ENCODE measurements at places on chromosomes 3 and 15. TPM values are rescaled to one million over a fixed set of nuclear protein-coding genes. Genes with fewer than 3 reads are reported as not detected.

BBS4 gene
- 53.9 TPM for total RNA-seq

DNA sequence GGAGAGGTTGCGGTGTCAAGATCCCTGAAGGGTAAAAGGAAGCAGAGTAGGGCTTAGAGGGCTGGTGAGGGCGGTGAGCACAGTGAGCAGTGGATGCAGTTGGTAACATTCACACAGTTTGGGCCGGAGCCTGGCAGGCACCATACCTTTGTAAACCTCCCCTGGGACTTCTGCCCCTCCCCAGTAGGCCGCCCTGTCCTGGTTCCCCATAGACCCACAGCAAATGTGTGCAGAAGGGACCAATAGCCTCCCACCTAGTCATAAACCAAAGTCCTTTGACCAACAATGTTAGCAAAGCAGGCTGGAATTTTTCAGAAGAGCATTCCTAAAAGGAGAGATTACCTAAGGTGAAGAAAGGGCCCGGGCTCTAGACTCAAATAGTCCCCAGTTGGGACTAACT, 1.7 kb upstream of the PHGR1 start:
- no peak for DNase-seq

MOBP gene
- not detected for total RNA-seq

DNA sequence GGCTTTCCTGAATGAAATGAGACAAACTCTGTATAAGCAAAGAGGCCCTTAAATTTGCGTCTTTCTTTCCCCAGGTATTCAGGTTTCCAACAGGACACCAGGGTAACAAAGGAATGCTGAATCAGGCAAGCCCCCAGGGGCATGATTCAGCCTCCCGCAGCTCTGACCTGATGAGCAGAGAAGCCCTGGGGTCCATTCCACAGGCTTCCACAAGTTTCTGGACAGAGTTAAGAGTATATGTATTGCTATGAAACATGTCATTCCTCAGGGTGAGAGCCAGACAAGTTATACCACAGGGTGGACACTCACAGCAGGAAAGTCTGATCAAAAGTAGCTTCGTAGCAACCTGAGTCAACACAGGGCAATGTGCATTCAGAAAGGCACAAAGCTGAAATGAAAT, 68.1 kb upstream of the CTNNB1 start:
- DNase-seq: peak; percentile 47

GRCh38 chr15:87965304-87965703, 291.2 kb downstream of the NTRK3 start:
- peak; percentile 32 for DNase-seq

EHD4 gene
- total RNA-seq: 16.0 TPM

DNA sequence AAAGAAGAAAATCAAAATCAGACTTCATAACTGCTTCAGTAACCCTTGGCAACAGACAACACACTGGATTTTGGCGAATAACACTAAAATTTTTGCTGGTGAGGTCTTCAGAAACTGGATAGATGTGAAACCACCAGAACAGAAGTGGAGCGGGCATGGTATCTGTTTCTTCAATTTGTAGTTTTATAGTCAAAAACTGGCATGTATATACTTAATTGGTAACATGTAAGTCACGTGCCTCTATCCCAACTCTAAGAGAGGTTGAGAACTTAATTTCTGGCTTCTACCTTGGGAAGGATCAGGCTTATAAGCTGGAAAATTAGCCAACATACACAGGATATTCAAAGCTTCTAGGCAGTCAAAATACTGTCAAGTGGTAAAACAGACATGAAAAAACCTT, 172.6 kb upstream of the CHL1 start:
- DNase-seq: no peak

DUOXA2 gene
- total RNA-seq: not detected

GRCh38 chr3:54633444-54634121, 294.3 kb downstream of the LRTM1 start:
- no peak for DNase-seq

- DNase-seq: no peak
Measured at GRCh38 chr15:43251871-43252250, 14.9 kb downstream of the TGM5 start.

TP63 gene
- total RNA-seq: 326 TPM

LIPC gene
- 0.96 TPM for total RNA-seq

- DNase-seq: no peak
Measured at GRCh38 chr3:55686426-55687254, 199.5 kb upstream of the WNT5A start.

- no peak for DNase-seq
Measured at GRCh38 chr3:124467980-124468902, 262.0 kb upstream of the UMPS start.

GRCh38 chr15:27679731-27680471, 419.2 kb downstream of the OCA2 start:
- no peak for DNase-seq

A4GNT gene
- total RNA-seq: not detected

DNA sequence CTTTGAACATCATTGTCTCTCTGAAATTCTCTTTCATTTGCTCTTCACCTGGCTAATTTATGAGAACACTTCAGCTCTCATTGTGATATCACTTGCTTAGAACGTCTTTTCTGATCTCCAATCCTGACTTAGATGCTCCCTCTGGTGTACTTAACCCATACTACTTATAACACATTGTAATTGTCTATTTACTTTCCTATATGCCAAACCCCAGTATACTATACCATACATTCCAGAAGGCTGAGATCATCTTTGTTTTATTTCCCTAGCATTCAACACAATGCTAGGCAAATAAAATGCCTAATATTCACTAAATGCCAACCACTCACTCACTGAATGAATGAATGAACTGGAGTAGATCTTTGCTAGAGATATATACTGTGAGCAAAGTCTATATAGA, 27.0 kb upstream of the PEX5L start:
- DNase-seq: no peak

DNA sequence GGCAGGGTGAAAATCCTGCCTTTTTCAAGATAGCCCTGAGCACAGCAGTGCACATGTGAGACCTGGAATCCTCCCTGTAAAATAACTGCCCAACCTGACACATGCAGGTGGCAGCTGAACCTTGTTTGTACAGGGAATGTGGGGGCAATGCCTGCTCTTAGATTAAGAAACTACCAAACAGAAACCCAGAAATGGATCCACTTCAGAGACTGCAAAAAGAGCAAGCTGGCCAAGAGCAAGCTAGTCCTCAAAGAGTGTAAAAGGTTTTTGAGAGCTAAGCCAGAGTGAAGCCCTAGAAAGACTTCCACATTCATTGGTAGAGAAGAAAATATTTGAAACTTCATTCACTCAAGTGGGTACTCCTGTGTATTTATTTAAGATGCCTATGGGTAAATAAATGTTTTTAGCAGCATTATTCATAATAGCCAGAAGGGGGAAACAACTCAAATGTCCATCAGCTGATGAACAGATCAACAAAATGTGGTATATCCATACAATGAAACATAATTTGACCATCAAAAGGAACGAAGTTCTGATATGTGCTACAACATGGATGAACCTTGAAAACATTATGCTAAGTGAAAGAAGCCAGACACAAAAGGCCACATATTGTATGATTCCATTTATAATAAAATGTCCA, 96.0 kb upstream of the TSC22D2 start:
- DNase-seq: no peak

MNS1 gene
- not detected for total RNA-seq

DNA sequence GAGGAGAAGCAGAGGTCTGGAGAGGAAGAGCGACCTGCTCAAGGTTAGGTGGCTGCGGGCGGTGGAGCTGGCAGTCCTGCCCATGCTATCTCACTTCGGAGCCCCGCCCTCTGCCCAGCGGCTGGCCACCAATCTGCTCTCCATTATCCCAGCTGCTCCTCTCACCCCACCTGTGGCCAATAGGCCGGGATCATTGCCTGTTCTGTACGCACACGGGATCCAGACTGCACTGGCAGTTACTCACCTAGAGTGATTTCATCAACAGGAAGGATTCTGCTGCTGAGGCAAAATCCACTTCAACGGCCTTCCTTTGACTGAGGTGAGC, 100.6 kb downstream of the TLE3 start:
- no peak for DNase-seq

DNA sequence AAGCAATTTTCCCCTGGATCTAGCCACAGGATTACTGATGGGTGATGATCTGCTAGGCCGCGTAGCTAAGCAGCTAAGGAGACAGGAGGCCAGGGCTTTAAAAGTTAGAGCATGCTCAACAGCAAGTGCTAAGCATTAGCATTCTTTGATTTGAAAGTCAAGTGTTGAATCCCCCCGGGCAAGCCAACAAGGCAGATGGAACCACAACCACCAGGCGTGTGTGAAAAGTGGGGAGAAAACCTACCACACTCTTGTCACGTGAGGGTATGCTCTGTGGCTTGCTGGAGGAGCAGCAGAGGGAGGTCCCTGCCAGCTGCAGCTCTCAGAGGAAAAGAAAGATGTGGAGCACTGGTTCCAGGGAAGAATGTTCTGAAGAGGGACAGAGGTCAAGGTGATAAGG, 20.9 kb downstream of the SLC51A start:
- no peak for DNase-seq

DNA sequence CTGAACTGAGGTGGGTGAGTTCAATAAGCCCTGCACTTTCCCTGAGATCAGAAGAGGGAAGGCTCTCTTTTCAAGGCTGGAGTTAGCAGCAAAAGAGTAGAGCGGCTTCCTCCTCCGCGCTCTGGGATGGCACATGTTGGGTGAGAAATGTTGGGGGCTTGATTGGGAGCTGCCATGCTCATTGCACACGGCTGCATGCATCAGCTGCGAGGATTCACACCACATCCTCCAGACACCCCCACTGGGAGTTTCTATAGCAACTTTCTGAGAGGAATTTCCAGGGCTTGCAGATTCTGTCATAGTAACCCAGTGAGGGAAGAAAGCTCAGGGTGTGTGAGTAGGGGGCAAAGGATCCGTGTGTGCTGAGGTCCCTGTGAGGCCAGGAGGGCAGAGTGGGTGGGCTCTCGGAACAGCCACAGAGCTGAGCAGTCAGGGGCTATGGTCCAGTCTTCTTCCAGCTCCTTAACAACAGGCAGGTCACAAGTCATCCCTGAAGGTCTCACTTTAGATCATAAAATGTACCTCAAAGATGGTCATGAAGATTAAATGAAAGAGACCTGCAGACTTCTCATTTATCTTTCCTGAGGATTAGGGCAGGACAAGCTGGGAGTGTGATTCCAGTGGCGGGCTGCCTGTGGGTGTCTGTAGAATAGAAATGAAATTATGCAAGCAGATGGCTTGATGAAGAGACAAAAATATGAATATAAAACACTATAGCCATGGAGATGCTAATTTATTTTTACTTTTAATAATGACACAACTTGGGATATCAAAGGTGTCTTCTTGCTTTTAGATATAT, 75.7 kb upstream of the CHRNA7 start:
- no peak for DNase-seq

DNA sequence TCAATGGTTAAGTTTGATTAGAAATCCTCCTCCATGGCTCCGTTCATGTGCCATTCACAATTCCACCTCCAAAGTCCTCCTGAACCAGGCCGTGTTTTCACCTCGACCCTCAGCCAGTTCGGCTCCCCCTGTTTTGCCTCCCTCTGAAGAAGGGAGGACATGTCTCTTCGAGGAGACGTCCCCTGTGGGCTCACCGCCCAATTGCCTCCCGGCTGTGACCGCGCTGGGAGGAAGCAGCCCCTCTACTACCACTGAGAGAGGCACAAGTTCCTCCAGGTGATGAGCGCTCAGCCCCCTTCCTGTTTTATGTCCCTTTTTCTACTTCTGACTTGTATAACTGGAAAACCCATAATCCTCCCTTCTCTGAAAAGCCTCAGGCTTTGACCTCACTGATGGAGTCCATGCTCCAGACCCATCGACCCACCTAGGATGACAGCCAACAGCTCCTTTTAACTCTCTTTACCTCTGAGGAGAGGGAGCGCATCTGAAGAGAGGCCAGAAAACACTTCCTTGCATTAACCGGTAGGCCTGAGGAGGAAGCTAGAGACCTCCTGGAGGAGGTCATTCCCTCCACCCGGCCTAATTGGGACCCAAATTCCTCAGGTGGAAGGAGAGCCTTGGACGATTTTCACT, 4.7 kb downstream of the DET1 start:
- DNase-seq: no peak

DNA sequence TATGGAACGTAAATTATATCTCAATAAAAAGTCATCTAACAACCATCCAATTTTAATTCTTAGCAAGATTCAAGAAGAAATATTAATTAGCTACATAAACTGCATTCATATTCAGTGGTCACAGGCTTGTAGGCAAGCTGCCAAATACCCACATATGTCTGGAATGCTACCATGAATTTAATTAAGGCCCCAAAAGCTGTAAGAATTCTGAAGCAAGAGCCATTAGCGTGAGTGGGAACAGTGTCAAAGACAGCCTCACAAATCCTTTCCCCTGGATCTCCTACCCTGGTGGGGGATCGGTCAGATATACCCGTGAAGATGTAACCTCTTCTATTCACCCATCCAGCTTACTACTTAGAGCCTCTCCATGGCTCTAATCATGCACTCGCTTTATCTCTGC, 40.0 kb downstream of the ATG7 start:
- no peak for DNase-seq

IQCF5 gene
- not detected for total RNA-seq

DNA sequence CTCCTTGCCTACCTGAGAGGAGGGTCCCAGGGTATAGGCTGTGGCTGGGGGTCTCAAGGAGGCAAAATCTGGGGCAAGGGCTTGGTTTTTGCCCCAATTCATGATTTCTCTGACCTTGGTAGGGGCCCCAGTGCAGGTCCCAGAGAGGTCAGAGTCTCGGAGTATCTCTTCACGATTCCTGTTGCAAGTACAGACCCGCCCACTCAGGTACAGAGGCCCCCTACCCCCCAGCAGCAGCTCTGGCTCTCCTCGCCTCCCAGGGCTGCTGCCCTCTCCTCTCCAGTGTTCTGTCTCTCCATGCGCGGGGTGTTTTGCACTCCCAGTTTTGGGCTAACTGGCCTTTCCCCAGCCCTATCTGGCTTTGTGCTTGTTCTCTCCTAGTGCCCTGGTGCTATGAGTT, 5.4 kb upstream of the JMJD7 start:
- DNase-seq: no peak

P2RY12 gene
- not detected for total RNA-seq

DNA sequence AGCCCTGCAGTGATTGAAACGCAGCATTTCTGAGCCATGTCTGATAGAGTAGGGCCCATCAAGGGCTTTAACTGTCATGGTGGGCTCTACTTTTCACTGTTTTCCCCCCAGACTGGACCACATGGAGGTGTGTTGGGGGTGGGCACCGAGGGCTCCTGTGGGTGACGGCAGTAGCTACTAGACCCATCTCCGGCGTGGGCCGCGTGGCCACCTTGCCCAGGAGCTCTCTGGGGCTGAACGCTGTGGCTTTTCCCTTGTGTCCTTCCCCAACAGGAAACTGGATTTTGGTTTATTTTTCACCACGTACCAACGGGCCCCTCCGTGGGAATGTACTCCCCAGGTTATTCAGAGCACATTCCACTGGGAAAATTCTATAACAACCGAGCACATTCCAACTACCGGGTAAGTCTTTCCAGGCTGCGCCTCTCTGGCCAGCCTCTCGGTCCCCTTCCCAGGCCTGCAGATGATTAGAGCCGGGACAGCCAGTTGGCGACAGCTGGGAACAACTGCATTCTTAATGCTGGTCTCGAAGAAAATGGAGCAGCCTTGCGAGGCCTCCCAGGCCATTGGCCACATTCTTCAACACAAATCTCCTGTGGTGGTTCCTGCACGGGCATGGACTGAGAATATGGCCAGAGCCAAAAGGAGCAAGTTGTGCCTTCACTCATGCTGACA, 67.7 kb downstream of the MESD start:
- no peak for DNase-seq

TICRR gene
- total RNA-seq: 1.0 TPM
